ENCODE measurements at places on chromosomes 5 and 9.

- DNase-seq = no peak
These were observed 19.7 kb downstream of the ANXA2R start for GRCh38 chr5:43020399-43020746.

- DNase-seq = no peak
These were observed 71.0 kb downstream of the IPO11 start for GRCh38 chr5:62483556-62483955.

DNA sequence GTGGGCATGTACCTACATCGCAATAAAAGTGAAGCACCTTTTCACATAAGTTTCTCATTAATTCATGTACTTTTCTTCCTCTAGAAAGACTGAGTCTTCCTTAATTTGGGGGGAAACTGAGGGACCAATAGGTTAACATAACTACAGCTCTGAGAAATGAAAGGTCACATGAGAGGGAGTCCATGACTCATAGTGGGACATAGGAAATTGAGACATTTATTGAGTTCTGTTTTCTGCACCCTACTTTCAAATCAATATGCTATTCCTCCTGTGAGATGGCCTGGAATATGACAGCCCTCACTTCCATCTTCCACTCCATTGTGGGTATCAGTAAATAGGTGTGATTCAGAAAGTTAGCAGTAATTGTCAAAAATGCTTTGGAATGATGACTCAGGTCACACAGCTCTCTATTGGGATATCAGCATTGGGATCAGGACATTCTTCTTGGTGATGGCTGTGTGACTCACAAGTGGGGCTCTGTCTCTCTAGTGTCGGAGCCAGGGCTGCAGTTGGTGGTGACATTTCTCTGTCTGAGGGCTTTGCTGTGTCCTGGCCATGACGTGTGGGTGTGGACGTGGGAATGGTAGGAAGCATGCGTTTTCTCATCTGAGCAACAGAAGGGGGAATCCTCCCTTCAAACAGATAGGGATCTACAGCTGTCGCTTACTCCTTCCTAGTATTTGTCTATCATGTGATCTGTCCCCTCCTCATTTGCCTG is 125.0 kb downstream of the TRIO start:
- DNase-seq = no peak

GRCh38 chr5:103109277-103109676 is 10.7 kb downstream of the GIN1 start:
- no peak for DNase-seq

DNA sequence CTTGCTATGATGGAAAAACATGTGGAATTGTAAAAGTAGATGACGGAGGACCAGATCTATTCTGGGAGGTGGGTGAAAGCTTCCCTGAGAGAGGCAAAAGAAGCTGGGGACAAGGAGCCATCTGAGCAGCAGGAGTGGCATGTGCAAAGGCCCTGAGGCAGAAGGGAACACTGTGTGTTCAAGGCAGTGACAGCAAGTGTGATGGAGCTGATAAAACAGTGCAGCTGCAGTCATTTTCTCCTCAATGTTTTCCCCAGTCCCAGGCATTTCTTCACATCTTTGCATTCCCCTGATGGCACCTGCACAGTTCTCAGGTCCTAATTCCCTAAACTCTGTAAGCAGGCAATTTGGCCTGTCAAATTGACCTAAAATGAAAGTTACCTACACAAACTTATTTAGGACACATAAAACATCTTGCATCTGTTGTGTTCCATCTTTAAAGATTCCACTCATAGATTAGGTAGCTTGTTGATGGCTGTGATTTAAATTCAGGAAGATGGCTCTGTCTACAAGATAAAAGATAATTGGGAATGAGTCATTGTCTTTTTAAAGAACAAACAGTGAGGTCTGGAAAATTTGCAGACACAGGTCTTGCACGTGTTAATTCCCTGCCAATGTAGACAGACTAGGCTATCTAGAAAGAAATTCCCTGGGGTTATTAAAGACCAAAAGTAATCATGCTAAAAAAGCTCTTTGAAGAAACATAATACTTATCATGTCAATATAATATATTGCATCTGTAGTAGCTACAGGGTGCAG is 289.6 kb upstream of the SGCD start:
- DNase-seq = no peak

DNA sequence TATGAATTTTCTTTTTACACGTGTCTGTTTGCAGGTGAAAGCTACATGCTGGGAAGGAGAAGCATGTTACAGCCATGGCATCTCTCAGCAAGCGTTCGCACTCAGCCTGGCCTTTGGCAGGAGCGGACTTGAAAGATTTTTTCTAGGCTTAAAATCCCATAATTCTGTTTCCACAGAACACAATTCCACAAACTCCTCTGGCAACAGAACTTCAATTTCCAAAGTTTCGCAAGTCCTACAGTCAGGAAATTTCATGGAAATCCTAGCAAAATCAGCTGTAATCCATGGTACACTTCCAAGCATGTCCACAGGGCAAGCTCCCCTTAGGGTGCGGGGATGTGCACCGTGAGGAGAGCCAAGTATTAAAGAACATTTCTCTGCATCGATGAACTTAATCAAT is 35.9 kb downstream of the SUB1 start:
- DNase-seq = no peak

Measured in stimulated activated CD8-positive, alpha-beta memory T cell treated with anti-CD3 and anti-CD28 coated beads, Interleukin-12 subunit alpha, Interleukin-12 subunit beta, amount 100 ng/mL, for 4 hours (primary cell).